ENCODE measurements at places on chromosomes 16 and 17.
A peak's percentile ranks its signal among the peaks of the same experiment; 100 is the strongest.

DNA sequence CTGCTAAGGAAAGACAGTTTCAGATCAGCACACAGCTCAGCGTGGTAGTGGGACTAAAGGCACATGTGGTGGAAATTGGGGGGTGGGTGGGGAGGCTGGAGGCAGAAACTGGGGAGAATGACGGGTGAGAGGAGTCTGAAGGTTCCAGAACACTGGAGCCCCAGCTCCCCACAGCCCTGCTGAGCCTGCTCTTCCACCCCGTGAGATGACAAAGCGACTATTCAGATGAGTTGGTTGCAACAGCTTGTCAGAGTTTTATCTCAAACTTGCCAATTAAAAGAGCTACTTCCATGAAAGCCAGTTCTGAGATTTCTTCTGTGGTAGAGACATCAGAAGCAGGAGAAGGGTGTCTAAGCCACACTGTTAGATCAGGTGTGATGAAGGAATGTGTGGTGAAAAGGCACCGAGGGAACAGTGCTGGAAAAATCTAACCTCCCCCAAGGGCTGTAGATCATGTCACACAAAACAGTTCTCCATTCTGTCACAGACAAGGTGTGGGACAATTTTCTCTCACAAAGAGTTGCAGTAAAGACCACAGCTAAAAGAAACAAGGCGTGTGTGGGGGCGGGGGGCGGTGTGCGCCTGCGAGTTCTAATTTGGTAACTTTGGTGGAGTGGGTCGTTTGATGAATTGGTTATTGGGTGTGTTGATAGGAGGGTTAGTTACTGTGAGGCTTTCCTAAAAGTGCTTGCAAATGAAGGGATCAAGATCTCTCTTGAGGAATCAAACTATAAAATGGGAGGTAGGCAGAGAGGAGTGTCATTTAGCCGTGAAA is 39.0 kb downstream of the CCDC182 start:
- no peak for DNase-seq

- DNase-seq: no peak
Measured at GRCh38 chr17:263773-264172, 82.3 kb upstream of the DOC2B start.

- peak; percentile 61 for DNase-seq
Measured at GRCh38 chr16:72124761-72125634, 31.4 kb downstream of the DHX38 start.

- no peak for DNase-seq
Measured at GRCh38 chr16:75023009-75023408, 24.2 kb downstream of the ZNRF1 start.

DNA sequence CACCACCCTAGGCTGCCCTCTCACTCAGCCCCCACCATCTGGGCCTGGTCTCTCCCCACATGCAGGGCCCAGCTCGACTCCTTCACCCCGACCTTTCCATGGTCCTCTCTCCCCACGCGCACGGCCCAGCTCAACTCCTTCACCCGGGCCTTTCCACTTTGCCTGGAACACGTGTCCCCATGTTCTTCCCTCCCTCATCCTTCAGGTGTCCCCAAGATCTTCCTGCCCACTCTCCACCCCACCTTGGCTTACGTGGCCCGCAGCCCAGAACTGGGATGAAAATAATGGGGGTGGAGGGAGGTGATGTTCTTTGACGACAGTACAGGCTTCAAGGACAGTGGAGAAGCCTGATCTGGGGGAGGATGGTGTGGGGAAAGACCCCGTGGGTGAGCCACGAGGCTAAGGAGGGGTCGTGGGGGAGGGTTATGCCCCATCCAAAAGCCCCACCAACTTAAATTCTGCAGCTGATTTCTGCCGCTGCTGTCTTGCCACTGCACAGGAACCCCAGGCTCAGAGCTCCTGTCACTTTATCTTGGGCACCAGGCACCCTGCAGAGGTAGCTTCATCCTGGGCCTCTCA is 9.9 kb upstream of the MEAK7 start:
- no peak for DNase-seq

- peak; percentile 35 for DNase-seq
Measured at GRCh38 chr17:68461589-68461988, 4.3 kb upstream of the WIPI1 start.

DNA sequence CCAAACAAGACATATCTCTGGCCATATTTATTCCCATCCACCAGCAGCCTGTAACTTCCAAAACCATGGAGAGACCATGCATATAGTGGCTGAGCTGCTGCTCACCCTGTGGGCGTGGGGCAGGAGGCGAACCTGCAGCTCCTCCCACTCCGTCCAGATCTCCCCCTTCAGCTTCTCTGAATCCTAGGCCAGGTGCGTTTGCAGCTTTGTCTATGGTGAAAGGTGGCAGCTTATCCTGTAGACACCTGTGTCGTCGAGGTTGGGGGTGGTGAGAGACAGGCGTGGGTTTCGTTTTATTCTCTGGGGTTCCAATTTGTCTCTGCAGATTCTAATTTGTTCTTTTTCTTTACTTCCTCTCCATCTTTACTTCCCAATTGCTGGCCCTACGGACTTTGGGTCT is 9.7 kb upstream of the ANKS4B start:
- DNase-seq: no peak

GRCh38 chr17:6666557-6666956 is 15.0 kb downstream of the C17orf100 start:
- no peak for DNase-seq

DNA sequence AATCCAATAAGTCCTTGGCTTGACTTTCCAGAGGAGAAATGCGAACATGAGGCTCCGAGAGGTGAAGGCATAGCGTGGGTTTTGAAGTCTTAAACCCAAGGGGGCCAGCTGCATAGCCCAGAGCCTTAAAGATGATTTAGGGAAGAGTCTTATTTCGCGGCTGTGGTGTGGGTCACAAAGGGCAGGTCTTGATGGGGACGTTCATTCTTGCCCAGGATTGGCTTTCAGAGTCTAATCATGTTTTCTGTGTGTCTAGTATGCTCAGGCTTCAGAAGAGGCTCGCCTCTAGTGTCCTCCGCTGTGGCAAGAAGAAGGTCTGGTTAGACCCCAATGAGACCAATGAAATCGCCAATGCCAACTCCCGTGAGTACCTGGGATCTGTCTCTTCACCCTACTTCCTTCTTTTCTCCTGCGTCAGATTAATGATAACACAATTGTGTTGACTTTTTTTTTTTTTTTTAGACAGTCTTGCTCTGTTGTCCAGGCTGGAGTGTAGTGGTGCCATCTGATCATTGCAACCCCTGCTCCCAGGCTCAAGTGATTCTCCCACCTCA is 951 bp downstream of the RPL19 start:
- no peak for DNase-seq

DNA sequence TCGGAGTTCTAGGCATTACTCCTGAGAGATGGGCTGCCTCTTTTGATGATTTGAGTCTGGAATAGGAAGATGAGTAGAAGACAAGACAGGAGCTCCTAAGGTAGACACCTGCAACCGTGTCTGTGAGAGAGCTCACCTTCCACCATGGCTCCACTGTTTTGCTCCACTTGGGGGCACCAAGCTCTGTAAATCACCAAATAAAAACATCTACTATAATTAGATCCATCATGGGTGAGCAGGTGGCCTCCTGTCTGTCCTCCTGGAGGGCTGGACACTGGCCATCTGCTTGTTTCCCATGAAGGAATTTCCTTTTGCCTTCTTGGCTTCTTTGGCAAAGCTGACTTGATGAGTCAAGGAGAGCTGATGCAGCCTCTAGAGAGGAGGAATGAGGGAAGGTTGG is 179.0 kb downstream of the HAPSTR1 start:
- DNase-seq: no peak

DNA sequence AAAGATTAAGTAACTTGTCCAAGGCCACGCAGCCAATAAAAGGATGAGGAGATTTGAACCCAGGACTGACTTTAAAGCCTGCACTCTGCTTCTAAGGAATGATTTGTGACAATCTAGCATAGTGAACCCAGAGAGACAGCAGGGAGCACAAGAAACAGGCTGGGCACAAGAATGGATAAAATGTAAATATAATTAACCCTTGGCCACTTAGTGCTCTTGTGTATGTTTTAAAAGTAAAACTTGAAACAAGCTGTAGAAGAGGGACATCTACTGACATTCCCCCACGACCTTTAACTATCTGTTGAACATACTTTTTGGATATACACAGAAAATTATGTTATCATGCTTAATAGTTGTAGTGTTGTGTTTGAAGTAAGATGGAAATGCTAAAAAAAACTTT is 141.9 kb upstream of the PMFBP1 start:
- DNase-seq: no peak

GRCh38 chr16:57653936-57654335 is 14.2 kb upstream of the ADGRG3 start:
- DNase-seq: no peak

DNA sequence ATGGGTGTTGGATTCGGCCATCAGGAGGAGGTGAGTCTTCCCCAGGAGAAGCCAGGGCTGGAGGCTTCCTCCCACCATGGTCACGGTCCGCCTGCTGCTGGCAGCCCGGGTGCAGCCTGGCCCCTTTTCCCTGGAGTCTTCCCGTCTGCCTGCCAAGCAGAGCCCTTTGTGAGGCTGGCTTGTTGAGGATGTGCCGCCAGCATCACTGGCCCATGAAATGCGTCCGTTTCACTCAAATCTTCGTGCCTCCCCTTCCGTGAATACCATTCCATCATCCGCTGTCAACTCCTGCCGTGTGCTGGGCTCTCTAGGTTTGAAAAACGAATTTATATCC is 9.6 kb downstream of the VPS4A start:
- no peak for DNase-seq

DNA sequence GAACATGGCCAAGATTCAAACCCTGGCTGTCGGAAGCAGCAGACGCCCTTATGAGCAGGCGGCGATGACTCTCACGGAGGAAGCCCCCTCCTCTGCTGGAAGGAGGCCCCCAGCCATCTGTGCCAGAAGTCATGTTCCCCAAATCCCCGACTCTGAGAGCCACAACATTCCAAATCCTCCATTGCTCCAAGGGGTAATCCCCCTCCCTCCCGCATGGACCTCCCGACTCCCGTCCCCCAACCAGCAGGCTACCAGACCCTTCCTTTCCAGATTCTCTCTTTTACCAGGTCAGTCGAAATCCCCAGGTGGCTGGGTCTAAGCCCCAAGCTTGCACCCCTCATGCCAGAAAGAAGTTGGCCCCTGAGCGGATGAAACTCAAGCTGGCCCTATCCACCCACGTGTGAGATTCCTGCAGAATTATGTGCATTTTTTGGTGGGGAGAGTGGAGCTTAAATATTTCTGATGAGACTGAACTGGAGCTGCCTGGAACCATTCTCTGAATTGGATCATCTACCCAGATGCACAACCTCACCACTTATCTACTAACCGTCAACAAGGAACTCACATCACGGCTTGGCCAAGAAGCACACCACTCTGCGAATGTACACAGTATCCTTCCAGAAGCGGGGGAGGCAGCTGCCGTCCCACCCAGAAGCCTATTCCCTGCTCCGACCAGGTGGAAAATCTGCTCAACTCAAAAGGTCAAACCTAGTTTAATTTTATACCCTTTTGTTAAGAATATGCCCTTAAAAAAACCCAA is 283.5 kb downstream of the C16orf95 start:
- no peak for DNase-seq

DNA sequence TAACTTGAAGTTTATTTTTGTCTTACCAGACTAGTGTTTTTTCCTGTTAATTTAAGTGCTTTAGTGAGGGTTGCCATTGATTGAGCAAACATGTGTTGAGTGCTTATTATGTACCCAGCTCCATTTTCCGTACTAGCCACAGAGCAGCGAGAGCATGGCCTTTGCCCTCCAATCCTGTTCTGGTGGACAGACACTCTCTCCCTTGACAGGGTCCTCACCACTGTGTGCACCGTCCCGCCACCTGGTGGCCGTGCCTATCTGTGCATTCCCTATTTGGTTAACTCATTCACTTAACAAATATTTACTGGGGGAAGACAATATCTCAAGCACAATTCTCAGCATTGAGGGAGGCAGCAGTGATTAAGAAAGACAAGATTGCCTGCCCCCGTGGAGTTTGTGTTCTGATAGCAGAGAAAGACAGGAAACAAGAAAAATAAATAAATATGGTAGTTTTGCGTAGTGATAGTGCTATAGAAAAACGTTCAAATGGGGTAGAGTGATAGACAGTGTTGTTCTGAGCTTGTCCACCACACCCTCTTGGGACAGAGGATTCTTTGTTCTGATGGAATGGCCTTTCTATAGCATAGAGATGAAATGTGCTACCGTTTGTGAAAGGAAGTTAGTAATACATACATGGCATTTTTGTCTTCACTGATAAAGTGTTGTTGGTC is 13.0 kb downstream of the CDH13 start:
- peak; percentile 59 for DNase-seq

GRCh38 chr17:218432-219110 is 37.1 kb upstream of the DOC2B start:
- DNase-seq: no peak

DNA sequence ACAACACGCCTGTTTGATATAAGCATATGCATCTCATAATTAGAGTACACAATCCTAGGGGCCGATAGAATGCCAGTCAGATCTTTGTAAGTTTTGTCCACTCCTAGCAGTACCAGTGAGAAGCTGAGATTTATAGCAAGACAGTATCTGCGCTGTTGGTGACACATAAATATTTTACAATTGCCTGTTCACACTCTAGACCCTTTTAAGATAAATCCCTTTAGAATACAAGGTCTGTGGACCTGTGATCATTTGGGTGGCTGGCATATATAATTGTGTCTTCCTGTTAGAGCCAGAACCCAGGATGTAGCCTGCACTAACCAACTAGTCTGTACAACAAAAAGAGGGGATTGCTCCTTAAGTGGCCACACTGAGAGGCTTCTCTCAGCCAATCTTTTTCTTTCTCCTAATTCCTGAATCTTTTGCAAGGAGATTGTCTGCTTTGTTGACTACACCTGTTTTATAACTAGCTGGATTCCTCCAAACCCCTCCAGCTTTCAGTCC is 74.7 kb downstream of the WIPI1 start:
- no peak for DNase-seq

GRCh38 chr16:58269526-58269925 is 25.3 kb downstream of the PRSS54 start:
- no peak for DNase-seq

- no peak for DNase-seq
Measured at GRCh38 chr17:46738544-46738943, 79.9 kb downstream of the WNT3 start.

GRCh38 chr16:55853114-55853513 is 20.2 kb upstream of the CES1 start:
- no peak for DNase-seq

- no peak for DNase-seq
Measured at GRCh38 chr17:80945736-80946135, 45.9 kb upstream of the CHMP6 start.

DNA sequence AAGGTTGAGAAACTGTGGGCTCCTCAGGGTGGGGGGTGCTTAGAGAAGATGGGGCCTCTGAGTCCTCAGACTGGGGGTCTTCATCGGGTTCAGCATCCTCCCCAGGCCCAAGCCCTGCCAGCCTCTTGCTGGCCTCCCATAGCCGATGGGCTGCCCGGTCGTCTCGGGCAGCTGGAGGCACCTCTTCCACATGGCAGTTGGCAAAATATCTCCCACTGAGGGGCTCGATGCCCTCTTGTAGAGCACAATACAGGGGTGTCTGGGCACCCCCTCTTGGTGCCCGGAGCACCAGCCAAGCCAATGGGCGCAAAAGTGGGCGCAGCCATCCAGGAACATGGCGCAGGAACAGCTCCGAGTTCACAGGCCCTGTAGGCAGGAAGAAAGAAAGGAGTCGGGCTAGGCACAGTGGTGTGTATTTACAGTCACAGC is 1.0 kb upstream of the FLOT2 start:
- no peak for DNase-seq

- no peak for DNase-seq
Measured at GRCh38 chr17:58081646-58082340, 1.4 kb upstream of the DYNLL2 start.

- no peak for DNase-seq
Measured at GRCh38 chr16:14559809-14560241, 70.2 kb downstream of the PARN start.

- no peak for DNase-seq
Measured at GRCh38 chr16:22668318-22668717, 145.6 kb upstream of the HS3ST2 start.

Measured in activated naive CD4-positive, alpha-beta T cell treated with Interleukin-2 at 50 U/mL for 16 hours (primary cell).